Hematopoietic multipotent progenitor cell (in vitro differentiated cells): ENCODE measurements at places on chromosomes 2 and 18. TPM values are rescaled to one million over a fixed set of nuclear protein-coding genes. Genes with fewer than 3 reads are reported as not detected.

The CHRNG gene
- total RNA-seq = not detected

The RMC1 gene
- total RNA-seq = 26.4 TPM

DNA sequence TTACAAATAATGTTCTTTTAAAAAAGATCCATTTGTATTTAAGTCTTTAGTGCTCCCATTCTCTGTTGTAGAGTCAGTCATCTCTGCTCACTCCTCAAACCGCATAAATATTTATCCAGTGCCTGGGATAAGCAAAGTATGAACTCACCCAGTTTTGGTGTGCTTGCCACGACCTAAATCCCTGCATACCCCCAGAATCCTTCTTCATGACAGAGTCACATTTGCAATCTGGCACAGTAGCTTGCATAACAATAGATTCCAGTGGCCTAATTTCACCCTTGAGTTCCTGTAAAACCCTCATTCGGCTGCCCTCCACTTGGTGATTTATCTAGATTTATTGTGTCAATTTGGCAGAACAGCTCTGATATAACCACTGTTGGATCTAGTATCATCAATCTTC is 92.9 kb downstream of the DTNA start:
- DNase-seq = no peak

DNA sequence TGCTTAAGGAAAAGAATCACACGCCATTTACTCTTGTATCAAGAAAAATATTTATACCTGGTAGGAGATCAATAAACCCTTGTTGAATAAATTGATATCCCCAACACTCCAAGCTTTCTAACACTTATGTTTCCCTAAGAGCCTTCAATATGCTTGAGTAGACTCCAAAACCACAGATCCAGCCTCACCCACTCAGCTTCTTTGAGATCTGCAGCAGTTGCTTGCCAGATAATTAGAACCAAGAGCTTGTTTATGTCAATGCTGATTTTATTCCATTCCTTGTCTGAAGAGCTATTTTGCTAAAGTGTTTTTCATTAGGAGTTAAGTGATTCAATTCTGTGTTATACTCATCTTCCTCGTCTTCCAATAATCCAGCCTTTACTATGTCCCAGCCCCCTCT is 26.3 kb upstream of the CRIM1 start:
- no peak for DNase-seq

DNA sequence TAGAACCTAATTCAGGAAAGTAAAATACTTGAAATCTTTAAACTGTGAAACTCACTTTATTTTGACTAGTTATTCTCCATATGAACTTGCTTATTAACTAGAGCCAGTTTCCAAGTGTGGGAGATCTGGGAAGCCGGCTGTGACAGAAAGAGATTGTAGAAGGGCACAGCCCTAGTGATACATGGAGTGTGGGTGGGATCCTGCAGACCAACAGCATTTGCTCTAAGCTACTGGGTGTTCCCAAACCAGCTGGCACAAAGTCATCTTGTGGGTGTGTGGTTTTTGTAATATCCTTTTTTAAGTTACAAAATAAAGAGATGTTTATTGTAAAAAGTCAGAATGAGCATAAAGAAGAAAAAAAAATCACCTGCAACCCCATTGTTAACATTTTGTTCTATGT is 3.4 kb downstream of the DUSP19 start:
- peak; percentile 2 for DNase-seq

- no peak for DNase-seq
Measured at GRCh38 chr18:13452388-13452811, 233.8 kb downstream of the LDLRAD4 start.

- DNase-seq = no peak
Measured at GRCh38 chr2:23700627-23701026, 226.3 kb downstream of the ATAD2B start.

DNA sequence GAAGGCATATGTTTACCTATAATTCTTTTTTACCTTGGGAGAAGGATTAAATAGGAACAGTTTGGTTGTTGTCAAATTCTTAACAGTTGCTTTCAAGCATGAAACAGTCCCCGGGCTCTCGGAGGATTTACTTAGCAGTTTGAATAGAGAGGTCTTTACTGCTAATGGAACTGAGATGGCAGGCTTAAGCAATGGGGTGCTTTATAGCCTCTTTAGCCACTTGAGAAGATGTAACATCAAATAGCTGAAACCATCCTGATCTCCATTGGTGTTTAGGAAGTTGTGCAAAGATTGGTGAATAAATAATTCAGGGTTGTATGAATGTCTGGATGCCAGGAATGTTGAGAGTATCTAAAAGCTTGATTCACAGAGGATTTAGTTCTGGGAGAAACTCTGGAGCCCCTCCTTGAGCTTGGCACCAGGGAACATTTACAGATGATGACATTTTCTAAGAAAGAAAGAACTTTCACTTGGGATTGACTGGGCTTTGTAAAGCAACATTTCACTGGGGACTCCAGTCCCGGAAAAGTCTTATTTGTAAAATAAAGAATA is 51.9 kb downstream of the PTPRM start:
- no peak for DNase-seq

GRCh38 chr18:37391698-37392548 is 173.7 kb downstream of the CELF4 start:
- DNase-seq = no peak

- DNase-seq = no peak
Measured at GRCh38 chr2:96882230-96882629, 12.3 kb upstream of the SEMA4C start.

DNA sequence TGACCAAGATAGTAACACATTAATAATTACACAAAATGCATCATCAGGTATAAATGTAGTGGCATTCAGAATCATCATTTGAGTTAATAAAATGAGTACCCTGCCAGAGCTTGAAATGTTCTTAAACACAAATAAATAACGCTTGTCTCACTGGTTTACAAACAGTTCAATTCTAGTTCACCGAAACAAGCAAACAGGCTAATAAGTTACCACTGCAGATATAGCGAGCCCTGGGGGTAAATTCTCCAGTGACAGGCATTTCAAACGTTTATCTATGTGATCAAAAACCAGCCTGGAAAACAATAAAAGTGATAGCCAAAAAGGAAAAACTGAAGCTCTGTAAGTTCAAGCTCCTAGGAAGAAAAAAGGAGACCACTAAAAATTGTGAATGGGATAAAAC is 152.6 kb downstream of the THADA start:
- no peak for DNase-seq

- no peak for DNase-seq
Measured at GRCh38 chr2:111184725-111185310, 64.1 kb downstream of the BCL2L11 start.

- DNase-seq = no peak
Measured at GRCh38 chr18:21725201-21725600, 15.4 kb upstream of the MIB1 start.

DNA sequence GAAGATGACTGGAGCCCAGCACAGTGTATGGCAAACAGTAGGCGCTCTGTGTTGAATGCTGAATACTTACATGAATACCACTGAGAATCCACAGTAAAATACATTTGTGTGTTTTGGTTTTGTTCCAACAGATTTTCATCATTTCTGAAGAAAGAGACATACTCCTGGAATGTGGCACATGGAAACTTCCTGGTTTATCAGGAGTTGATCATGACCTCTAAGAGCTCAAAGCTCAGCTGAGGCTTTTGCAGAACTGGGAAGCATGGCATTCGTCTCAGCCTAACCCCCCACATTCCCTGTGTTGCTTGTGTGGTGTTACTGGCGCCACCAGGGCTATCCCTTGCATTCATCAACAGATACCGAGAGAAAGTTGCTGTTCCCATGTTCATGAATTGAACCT is 316.9 kb upstream of the REV1 start:
- DNase-seq = no peak

- DNase-seq = peak; percentile 68
Measured at GRCh38 chr2:218860950-218861381, 1.4 kb downstream of the WNT6 start.

- no peak for DNase-seq
Measured at GRCh38 chr2:49236316-49236715, 82.0 kb upstream of the FSHR start.
